ENCODE measurements at places on chromosomes 3 and 15. TPM values are rescaled to one million over a fixed set of nuclear protein-coding genes. Genes with fewer than 3 reads are reported as not detected.

Gene SPATA12
- not detected for total RNA-seq

Gene ZPLD1
- 0.19 TPM for total RNA-seq

Gene KCNH8
- total RNA-seq: not detected

Gene ROPN1
- total RNA-seq: not detected

Gene SMAD6
- 24.0 TPM for total RNA-seq

Gene KY
- total RNA-seq: 0.96 TPM
